ENCODE measurements at places on chromosomes 3 and 15. TPM values are rescaled to one million over a fixed set of nuclear protein-coding genes. Genes with fewer than 3 reads are reported as not detected.

FBXO40 gene
- not detected for total RNA-seq

ILDR1 gene
- total RNA-seq: 5.2 TPM

SLC28A1 gene
- 0.21 TPM for total RNA-seq

ACOX2 gene
- total RNA-seq: 1.3 TPM

SCN11A gene
- total RNA-seq: 0.03 TPM

STRIT1 gene
- not detected for total RNA-seq

GOLGA8S gene
- total RNA-seq: 0.95 TPM

TATDN2 gene
- 15.3 TPM for total RNA-seq

RYR3 gene
- 0.44 TPM for total RNA-seq

ARIH2 gene
- 35.1 TPM for total RNA-seq

EPB42 gene
- total RNA-seq: not detected

IL20RB gene
- 0.31 TPM for total RNA-seq

TMEM89 gene
- total RNA-seq: not detected

CCDC71 gene
- 7.9 TPM for total RNA-seq

GABRG3 gene
- not detected for total RNA-seq

PTX3 gene
- 3.1 TPM for total RNA-seq

GPR156 gene
- total RNA-seq: not detected

EIF4A2 gene
- 228 TPM for total RNA-seq

CD96 gene
- total RNA-seq: 0.14 TPM

SIDT1 gene
- total RNA-seq: 1.1 TPM

MORC1 gene
- total RNA-seq: not detected

FES gene
- 9.0 TPM for total RNA-seq

CGNL1 gene
- 35.8 TPM for total RNA-seq

FILIP1L gene
- total RNA-seq: 13.9 TPM

LRRC28 gene
- 24.9 TPM for total RNA-seq

C3orf20 gene
- 0.09 TPM for total RNA-seq

CFAP100 gene
- not detected for total RNA-seq

LSG1 gene
- total RNA-seq: 13.8 TPM

C3orf52 gene
- total RNA-seq: 23.7 TPM

MYL3 gene
- not detected for total RNA-seq

ZNF80 gene
- not detected for total RNA-seq

VGLL3 gene
- total RNA-seq: 11.9 TPM

PDCD6IP gene
- total RNA-seq: 68.0 TPM

FANCD2OS gene
- total RNA-seq: not detected

ITIH4 gene
- 168 TPM for total RNA-seq

CHRNA7 gene
- total RNA-seq: 1.9 TPM

C3orf70 gene
- 0.22 TPM for total RNA-seq

ENTPD3 gene
- 21.1 TPM for total RNA-seq

P2RY12 gene
- 0.46 TPM for total RNA-seq

CPB1 gene
- 25,438 TPM for total RNA-seq

HIGD2B gene
- not detected for total RNA-seq

NR1I2 gene
- 0.28 TPM for total RNA-seq

MESP1 gene
- 2.5 TPM for total RNA-seq

TRAK1 gene
- total RNA-seq: 11.1 TPM

ISLR gene
- total RNA-seq: 4.0 TPM

ZMYND10 gene
- total RNA-seq: 1.3 TPM

COL7A1 gene
- 0.91 TPM for total RNA-seq

LEKR1 gene
- total RNA-seq: 0.88 TPM

CTNNB1 gene
- total RNA-seq: 173 TPM

LRRIQ4 gene
- not detected for total RNA-seq

TMOD3 gene
- 25.9 TPM for total RNA-seq

BOC gene
- 19.5 TPM for total RNA-seq

HOMER2 gene
- total RNA-seq: 142 TPM

PRSS50 gene
- total RNA-seq: 0.38 TPM

EPHB3 gene
- total RNA-seq: 11.6 TPM

ADGRG7 gene
- total RNA-seq: not detected

GJD2 gene
- total RNA-seq: 1.7 TPM

IL12A gene
- total RNA-seq: 0.46 TPM

CFAP92 gene
- 0.40 TPM for total RNA-seq

Measured in pancreas (tissue), 10 donors.